Caco-2 (cell line): ENCODE measurements at places on chromosomes 3 and 15. TPM values are rescaled to one million over a fixed set of nuclear protein-coding genes. Genes with fewer than 3 reads are reported as not detected.
A peak's percentile ranks its signal among the peaks of the same experiment; 100 is the strongest.

PRR20G gene
- not detected in 2 replicates for total RNA-seq

DNA sequence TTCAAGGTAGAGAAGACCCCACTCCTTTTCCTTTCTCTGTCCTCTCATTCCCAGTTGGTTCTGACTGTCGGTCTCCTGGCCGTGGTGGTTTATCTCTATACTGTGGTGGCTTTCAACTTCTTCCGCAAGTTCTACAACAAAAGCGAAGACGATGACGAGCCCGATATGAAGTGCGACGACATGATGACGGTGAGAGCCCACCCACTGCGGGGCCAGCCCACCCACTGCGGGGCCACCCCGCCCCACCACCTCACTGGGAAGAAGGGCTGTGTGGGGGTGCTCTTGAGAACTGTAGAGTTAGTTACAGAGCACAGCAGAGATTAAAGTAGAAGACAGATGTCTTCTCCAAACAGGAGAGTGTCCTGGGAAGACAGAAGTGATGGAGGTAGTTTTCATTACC, 110.6 kb upstream of the CHRM5 start:
- no peaks in the 10 kb centered on the region for H3K27me3 ChIP-seq
- no peaks in the 10 kb centered on the region for H3K36me3 ChIP-seq
- no peak overlapping the region for H3K4me3 ChIP-seq
- peaks cover 9% of the 10 kb centered on the region for H3K4me1 ChIP-seq

- no peak overlapping the region for H3K27ac ChIP-seq
- H3K27me3 ChIP-seq, result peaks cover 1% of the 10 kb centered on the region; the same call in 1 of the 2 replicates
- no peaks in the 10 kb centered on the region for H3K36me3 ChIP-seq
- H3K4me3 ChIP-seq, result no peak overlapping the region
- DNase-seq, result no peak
These were observed 238.3 kb upstream of the FEZF2 start for GRCh38 chr3:62611541-62612240.

GRCh38 chr3:181210275-181210674, 220.7 kb upstream of the DNAJC19 start:
- no peaks in the 10 kb centered on the region for H3K4me1 ChIP-seq
- H3K36me3 ChIP-seq, result no peaks in the 10 kb centered on the region
- no peaks in the 10 kb centered on the region for H3K27me3 ChIP-seq
- no peak overlapping the region for H3K27ac ChIP-seq
- DNase-seq, result no peak
- H3K4me3 ChIP-seq, result no peak overlapping the region

GRCh38 chr15:65930134-65930533, 60.8 kb downstream of the RAB11A start:
- no peak for DNase-seq
- H3K27me3 ChIP-seq, result no peaks in the 10 kb centered on the region
- H3K4me1 ChIP-seq, result no peaks in the 10 kb centered on the region
- H3K36me3 ChIP-seq, result no peaks in the 10 kb centered on the region

GRCh38 chr15:85402195-85402881, 21.9 kb downstream of the AKAP13 start:
- H3K27me3 ChIP-seq, result no peaks in the 10 kb centered on the region
- no peak overlapping the region for H3K4me3 ChIP-seq
- DNase-seq, result no peak
- no peaks in the 10 kb centered on the region for H3K36me3 ChIP-seq
- no peak overlapping the region for H3K27ac ChIP-seq
- H3K4me1 ChIP-seq, result peaks cover 13% of the 10 kb centered on the region

DNA sequence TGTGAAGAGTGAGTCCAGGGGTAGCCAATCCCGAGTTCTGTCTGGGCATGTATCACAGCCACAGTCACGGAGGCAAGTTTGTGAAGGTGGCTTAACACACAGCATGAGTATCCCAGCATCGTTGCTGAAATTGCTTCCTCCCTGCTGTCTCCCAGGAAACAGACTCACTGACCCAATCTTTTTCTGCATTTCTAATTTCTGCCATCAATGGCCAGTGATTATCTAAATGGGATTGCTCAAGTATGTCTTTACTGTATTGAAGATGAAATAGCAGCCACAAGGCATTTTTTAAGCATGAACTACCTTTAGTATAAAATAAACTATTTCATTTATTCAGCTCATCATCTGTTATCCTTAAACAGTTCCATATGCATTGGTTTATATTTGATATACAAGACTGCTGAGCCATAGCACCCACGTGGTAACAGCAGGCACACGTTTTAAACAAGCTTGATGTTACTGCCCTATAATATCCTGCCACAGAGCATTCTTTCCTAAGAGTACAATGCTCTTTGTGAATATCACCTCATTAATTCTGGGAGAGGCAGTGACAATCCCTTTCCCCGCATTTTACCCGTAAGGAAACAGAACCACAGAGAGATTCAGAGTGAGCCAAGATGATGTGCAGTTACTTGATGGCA, 276.6 kb upstream of the THBS1 start:
- H3K27ac ChIP-seq, result no peak overlapping the region
- peaks cover 13% of the 10 kb centered on the region; the same call in 1 of the 2 replicates for H3K4me1 ChIP-seq
- no peak overlapping the region for H3K4me3 ChIP-seq
- H3K36me3 ChIP-seq, result no peaks in the 10 kb centered on the region
- DNase-seq, result no peak
- no peaks in the 10 kb centered on the region for H3K27me3 ChIP-seq

DNA sequence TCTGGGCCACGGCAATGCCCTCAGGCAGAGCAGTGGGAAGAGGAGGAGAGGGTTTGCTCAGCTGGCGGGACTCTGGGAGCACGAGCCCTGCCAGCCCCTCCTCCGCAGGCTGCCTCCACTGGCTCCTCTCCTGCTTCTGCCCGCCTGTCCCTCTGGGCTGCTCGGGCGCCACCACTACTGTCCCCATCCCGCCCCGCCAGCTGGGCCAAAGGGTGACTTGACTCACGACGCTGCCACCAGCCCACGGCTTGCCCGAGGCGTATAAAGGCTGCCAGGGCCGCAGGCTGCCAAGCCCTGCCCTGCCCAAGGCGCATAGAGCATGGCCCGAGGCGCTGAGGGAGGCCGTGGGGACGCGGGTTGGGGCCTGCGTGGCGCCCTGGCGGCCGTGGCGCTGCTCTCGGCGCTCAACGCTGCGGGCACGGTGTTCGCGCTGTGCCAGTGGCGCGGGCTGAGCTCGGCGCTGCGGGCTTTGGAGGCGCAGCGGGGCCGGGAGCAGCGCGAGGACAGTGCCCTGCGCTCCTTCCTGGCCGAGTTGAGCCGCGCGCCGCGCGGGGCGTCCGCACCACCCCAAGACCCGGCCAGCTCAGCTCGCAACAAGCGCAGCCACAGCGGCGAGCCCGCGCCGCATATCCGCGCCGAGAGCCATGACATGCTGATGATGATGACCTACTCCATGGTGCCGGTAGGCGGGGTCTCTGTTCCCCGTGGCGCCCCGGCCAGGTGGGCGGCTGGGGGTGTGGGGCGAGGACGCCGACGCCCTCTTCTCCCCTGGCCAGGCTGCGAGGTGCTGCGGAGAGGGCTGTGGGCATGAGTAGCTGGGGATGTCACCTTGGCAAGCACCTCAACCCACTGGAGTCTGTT, at the start of gene GLDN:
Gene GLDN, plus strand, starts transcription at position 290 of the 861 bp plus-strand sequence. Its CDS starts 30 bp downstream, at position 320.
- no peaks in the 10 kb centered on the region; the same call in 1 of the 2 replicates for H3K27me3 ChIP-seq
- H3K36me3 ChIP-seq, result no peaks in the 10 kb centered on the region
- H3K27ac ChIP-seq, result no peak within 1 kb of the TSS
- peak within 1 kb of the TSS; percentile 16; the same call in 1 of the 2 replicates for H3K4me3 ChIP-seq
- DNase-seq, result no peak
- no peaks in the 10 kb centered on the region for H3K4me1 ChIP-seq
